ENCODE measurements at places on chromosomes 2 and 18.

GRCh38 chr2:95015261-95015912 lies 10.1 kb upstream of the MAL start:
- no peak for DNase-seq

GRCh38 chr2:217366266-217366895 lies 506.5 kb upstream of the TNP1 start:
- no peak for DNase-seq

DNA sequence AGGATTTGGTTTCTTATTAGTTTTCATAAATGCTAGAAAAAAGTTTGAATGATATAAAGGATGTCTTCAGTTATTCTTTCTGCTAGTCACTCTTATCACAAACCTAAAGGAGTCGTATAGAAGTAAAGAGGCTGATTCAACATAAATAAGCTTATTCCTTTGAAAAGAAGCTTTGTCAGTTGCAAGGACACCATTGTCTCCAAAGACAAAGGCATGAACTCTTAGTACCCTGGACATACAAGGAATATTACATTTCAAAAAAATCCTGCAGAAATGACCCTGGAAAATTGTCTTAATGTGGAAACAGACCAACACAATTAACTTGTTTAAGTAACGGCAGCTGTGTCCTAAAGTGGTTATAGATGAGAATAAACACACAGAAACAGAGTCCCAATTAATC lies 528.0 kb downstream of the CPS1 start:
- no peak for DNase-seq

DNA sequence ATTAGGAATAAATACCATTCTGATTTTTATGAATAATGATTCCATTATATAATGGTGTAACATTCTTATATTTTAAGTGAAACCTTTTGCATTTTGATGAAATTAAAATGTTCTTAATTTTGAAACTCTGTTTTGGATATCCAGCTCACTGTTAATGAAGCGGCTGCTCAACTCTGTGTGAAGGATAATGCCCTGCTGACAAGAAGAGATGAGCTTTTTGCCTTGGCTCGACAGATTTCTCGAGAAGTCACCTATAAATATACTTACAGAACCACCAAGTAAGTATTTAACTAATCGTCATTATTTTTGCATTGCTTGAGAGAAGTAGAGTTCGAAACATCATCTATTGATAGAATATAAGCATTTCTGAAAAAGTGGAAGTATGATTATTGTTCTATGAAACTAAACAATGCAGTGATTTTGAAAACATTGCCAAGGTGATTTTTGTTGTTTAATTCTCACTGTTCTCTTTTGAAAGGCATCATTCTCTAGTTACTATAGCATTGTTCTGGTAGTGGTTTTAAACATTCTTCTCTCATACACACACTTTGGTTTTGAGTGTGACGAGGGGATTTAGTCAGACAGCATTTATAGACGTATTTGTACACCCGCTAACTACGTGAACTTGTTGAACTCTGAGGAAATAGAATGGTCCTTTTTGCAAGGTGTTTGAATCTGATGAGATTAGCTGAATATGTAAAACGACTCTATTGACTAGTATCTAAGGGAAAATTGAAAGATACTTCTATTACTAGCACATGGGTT lies 21.5 kb downstream of the NAB1 start:
- DNase-seq = no peak

GRCh38 chr2:219289537-219290361 lies 10.6 kb downstream of the DNAJB2 start:
- no peak for DNase-seq

DNA sequence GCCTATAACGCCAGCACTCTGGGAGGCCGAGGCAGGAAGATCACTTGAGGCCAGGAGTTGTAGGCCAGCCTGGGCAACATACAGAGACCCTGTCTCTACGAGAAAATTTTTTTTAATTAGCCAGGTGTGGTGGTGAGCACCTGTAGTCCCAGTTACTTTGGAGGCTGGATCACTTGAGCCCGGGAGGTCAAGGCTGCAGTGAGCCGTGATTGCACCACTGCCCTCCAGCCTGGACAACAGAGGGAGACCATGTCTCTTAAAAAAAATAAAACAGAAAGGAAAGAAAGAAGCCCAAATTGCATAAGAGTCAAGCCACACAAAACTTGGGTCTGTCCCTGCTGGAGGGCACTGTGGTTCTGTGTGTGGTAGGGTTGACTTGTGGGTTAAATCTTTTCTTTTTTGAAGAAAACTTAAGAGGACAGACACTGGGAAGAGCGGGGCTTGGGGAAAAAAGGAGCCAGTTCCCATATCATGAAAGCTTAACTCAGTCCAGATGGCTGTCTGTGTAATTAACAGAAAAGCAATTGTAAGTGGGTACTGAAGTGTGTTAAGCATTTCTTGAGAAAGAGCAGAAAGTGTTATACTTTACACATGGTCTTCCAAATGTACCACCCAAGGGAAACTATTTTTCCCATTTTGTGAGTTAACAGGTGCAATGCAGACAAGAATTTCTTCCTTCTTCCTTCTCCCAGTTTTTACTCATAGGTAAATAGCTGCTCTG lies 115.1 kb downstream of the ALPK2 start:
- no peak for DNase-seq

GRCh38 chr18:61833978-61834377 lies 58.8 kb downstream of the RNF152 start:
- DNase-seq = no peak

DNA sequence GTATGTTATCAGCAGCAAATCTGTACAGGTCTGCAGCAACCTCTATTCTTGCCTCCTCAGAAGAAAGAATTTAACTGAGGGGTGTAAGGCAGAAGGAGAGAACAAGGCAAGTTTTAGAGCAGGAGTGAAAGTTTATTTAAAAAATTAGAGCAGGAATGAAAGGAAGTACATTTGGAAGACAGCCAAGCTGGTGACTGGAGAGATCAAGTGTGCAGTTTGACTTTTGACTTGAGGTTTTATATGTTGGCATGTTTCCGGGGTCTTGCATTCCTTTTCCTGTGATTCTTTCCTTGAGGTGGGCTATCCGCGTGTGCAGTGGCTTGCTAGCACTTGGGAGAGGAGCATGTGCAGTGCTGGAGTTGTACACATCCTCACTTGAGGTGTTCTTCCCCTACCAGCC lies 16.5 kb upstream of the CERS6 start:
- no peak for DNase-seq

GRCh38 chr2:69010437-69011194 lies 2.4 kb upstream of the ANTXR1 start:
- DNase-seq = no peak

GRCh38 chr2:107548216-107548615 lies 278.5 kb upstream of the RGPD4 start:
- DNase-seq = no peak

DNA sequence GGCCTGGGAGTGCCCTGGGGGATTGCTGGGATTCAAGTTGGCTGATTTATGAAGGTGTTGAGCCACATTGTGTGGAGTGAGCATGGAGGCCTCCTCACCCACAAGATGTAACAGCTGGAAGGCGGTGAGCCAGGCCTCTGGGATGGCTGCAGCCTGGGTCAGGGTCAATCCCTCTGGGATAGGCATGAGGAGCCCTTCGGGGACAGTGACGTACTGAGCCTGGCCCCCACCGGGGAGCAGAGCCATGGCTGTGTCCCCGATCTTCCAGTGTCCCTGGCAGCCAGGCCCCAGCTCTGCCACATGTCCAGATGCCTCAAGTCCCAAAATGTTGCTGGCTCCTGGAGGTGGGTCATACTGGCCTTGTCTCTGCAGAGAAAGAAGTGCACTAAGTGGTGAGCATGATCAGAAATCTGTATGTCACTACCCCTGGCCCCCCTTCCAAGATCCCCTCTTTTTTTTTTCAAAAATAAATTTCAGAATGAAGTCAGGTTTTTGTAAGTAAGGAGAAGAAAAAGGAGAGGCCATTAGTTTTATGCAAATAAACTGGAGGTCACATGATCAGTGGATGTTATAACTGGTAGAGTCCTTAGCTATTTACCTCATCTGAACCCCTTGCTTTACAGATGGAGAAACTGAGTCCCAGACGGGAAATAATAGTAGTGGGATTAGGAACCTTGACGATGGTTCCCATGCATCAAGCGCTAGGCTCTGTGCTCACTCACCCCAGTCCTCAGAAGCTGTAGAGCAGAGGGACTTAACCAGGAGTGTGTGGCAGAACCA lies 1.7 kb downstream of the TP53I3 start:
- DNase-seq = no peak

DNA sequence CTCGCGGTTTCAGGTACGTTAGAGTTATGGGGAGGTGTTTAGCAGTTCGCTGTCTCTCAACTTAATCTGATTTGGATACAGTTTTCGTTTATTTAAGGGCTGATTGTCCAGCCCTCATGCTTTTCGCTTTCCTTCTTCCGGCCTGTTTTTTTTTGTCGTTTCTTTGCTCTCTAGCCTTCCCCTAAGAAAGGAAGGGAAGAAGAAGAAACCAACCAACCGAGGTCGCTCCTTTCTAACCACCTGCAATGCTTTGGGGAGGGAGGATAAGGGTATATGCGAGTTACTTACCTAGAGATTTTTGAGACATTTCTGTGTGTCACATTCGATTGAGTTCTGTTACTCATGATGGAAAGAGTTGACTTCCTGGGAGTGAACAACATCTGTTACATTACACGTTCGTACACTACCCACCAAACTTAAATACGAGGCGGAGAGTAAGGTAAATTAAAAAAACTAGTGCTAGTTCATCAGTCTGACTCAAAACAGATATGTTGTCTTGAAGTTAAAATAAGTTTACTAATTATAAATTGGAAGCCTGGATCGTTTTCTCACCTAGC lies 918 bp downstream of the EIF5B start:
- DNase-seq = no peak

DNA sequence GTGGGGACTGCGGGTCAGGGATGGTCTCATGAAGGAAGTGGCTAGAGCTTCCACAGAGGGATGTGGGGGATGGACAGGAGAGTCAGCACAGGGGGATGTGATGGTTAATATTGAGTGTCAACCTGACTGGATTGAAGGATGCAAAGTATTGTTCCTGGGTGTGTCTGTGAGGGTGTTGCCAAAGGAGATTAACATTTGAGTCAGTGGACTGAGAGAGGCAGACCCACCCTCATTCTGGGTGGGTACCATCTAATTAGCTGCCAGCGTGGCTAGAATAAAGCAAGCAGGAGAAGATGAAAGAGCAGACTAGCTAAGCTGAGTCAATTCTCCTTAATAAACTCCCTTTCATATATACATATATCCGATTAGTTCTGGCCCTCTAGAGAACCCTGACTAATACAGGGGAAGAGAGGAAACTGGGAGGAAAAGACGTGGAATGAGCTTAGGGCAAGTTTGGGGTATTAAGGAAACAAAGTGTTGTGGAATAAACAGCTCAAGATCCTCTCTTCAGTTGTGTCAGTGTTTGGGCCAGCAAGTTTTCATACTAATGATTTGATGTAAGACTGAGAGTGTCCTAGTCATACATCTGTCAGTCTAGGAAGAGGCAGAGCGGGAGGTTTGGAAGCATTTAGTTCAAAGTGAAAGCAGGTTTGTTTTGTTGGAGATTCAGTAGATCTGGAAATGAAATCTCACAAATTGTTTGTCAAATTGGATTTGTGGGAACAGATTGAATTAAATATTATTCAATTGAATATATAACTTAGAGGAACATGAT lies 135.2 kb upstream of the NT5C1B start:
- DNase-seq = no peak

- no peak for DNase-seq
These were observed 28.1 kb upstream of the SLC35G4 start for GRCh38 chr18:11581286-11581685.

GRCh38 chr2:156320486-156321098 lies 11.9 kb downstream of the NR4A2 start:
- DNase-seq = no peak
